Fibroblast of the aortic adventitia (primary cell): ENCODE measurements at places on chromosomes 2 and 18.
A peak's percentile ranks its signal among the peaks of the same experiment; 100 is the strongest.

DNA sequence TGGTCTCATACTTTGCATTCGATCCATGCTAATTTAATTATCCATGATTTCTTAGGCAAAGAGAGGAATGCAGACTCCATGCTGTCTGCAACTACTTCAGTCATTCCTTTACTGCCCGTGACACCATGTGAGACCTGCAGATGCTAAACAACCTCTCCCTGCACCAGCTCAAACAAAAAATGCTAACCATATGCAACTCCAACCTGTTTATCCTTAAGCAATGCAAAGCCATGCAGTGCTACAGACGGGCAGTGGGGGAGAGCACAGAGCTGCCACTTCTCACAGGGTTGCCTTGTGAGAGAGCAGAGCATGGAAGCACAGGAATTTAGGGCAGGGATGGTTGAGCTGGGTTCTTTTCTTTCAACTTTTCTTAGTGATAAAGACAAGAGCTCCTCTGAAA is 74.9 kb upstream of the KLHL14 start:
- DNase-seq, result no peak

- DNase-seq, result no peak
Observed at GRCh38 chr2:102120701-102121159, 21.8 kb upstream of the IL1R1 start.

- DNase-seq, result no peak
Observed at GRCh38 chr2:241350878-241351639, 5.0 kb upstream of the FARP2 start.

DNA sequence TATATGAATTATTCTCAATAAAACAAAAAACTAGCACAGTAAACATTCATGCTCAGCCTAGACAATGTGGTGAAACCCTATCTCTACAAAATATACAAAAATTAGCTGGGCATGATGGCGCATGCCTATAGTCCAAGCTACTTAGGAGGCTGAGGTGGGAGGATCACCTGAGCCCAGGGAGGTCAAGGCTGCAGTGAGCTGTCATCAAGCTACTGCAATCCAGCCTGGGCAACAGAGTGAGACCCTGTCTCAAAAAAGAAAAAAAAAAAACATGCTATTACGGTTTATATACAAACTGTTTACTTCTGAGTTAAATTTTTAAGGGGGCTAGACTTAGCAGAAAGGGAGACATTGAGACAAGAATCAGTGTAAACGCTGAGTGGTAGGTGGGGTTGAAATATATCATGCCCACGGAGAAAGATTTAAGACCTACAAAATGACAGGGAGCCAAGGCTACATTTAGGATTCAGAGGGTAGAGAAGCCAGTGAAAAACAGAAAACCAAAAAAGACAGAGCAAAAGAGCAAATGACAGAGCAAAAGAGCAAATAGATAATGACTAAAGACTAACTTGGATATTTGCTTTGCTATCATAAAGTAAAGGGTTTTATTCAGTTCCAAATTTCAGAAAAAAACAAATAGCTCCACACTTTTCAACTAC is 7.5 kb downstream of the TTC32 start:
- DNase-seq, result no peak

DNA sequence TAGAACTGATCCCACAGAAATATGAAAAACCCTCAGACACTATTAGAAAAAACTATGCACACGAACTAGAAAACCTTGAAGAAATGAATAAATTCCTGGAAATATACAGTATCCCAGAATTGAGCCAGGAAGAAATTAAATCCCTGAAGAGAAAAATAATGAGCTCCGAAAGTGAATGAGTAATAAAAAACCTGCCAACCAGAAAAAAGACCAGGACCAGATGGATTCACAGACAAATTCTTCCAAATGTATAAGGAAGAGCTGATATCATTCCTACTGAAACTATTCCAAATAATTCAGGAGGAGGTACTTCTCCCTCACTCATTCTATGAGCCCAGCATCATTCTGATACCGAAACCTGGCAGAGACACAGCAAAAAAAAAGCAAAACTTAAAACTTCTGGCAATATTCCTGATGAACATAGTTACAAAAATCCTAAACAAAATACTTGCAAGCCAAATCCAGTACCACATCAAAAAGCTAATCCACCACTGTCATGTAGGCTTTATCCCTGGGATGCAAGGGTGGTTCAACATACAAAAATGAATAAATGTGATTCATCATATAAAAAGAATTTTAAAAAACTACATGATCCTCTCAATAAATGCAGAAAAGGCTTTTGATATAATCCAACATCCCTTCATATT is 1397.6 kb upstream of the DDX18 start:
- DNase-seq, result no peak

GRCh38 chr18:58863539-58864145 is 1.0 kb upstream of the ZNF532 start:
- DNase-seq, result no peak

GRCh38 chr2:127164761-127165538 is 55.1 kb downstream of the CYP27C1 start:
- no peak for DNase-seq

DNA sequence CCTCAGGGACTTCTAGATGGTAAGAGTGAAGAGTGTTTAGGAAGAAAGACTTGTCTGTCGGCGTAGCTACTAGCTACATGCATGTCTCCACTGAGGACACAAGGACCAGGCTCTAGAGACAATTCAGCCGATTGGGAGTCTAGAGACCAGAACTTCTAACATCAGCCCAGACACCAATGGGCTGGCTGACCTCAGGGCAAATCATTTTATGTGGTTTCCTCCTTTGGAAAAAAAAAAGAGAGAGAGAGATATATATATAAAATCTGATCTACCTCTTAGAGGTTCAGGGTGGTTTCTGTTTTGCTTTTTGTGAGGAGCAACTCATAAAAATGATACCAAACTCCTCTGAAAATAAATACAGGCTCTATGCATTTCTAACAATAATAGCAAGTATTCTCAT is 212.8 kb downstream of the BCL2 start:
- DNase-seq, result no peak

DNA sequence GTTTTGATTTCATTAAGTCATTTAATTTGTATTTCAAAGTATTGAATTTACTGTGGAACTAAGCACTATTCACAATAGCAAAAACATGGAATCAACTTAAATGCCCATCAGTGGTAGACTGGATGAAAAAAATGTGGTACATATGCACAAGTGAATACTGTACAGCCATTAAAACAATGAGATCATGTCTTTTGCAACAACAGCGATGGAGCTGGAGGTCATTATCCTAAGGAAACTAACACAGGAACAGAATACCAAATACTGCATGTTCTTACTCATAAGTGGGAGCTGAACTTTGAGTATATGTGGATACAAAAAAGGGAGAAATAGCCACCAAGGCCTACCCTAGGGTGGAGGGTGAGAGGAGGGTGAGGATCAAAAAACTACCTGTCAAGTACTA is 164.4 kb downstream of the BABAM2 start:
- no peak for DNase-seq

DNA sequence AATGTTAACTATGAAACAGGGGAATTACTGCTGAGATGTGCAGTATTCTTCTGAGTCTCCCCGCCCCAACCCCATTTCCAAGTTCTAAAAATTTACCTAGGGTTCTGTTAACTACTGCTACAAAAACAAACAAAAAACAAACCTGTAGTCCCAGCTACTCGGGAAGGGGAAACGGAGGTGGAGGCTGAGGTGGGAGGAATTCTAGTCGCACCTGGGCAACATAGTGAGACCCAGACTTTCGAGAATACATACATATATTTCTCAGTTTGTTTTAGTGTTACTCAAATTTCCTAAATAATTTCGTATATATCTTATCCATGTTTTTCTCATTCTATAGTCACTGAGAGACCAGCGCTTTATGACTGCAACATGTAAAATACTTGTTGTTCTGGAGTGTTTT is 989 bp downstream of the STAM2 start:
- no peak for DNase-seq

- DNase-seq, result peak; percentile 77
Observed at GRCh38 chr2:120641366-120641771, 94.3 kb upstream of the GLI2 start.

GRCh38 chr2:2826209-2826551 is 495.1 kb upstream of the MYT1L start:
- no peak for DNase-seq

- no peak for DNase-seq
Observed at GRCh38 chr2:50547521-50547920, 484.4 kb downstream of the NRXN1 start.

- no peak for DNase-seq
Observed at GRCh38 chr2:224796695-224797305, 80.6 kb upstream of the CCDC195 start.

GRCh38 chr18:43049021-43049420 is 66.5 kb downstream of the RIT2 start:
- peak; percentile 55 for DNase-seq

DNA sequence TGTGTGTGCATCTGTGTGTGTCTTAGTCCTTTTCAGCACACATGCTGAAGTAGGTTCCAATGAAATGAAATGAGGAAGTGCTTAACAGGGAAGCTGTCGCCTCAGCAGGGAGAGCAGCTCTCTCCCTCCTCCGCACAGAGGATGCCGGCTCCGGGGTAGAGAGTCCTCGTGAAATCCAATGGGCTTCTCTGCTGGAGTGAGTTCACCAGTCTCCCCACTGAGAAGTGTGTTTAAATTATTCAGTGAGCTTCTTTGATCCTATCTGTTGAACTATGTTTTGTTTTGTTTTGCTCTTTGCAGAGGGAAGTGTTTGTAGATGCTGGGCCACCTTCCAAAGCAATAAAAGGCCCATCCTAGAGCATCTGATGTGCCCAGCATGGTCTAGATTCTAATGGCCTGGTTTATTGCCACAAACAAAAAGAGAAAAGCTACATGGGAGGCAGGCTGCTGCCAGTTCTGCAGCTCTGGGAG is 6.7 kb downstream of the PPP1R7 start:
- DNase-seq, result no peak

- no peak for DNase-seq
Observed at GRCh38 chr2:238160206-238161129, 1.7 kb downstream of the ERFE start.

- DNase-seq, result no peak
Observed at GRCh38 chr18:76619261-76619620, 124.2 kb upstream of the ZNF516 start.

- peak; percentile 99 for DNase-seq
Observed at GRCh38 chr2:70142590-70143313, 48.1 kb downstream of the C2orf42 start.

GRCh38 chr2:80515964-80516363 is 211.4 kb upstream of the LRRTM1 start:
- DNase-seq, result no peak

GRCh38 chr18:32761231-32761630 is 11.6 kb downstream of the KLHL14 start:
- DNase-seq, result no peak

DNA sequence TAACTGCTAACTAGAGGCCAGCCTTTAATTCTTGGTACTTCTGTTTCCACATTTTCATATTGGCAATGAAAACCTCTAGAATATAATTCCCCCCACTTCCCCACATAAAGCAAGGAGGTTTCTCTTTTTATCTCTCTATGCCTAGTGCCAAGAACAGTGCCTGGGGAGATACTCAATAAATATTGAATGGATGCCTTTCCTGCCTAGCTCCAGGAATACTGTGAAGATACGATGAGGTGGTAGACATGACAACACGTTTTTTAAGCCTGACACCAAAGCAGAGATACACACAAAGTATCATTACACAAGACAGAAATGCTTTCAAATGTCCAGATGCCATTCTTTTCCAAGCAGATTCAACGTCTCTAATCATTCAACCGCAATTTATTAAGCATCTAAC is 535.5 kb downstream of the XIRP2 start:
- no peak for DNase-seq

DNA sequence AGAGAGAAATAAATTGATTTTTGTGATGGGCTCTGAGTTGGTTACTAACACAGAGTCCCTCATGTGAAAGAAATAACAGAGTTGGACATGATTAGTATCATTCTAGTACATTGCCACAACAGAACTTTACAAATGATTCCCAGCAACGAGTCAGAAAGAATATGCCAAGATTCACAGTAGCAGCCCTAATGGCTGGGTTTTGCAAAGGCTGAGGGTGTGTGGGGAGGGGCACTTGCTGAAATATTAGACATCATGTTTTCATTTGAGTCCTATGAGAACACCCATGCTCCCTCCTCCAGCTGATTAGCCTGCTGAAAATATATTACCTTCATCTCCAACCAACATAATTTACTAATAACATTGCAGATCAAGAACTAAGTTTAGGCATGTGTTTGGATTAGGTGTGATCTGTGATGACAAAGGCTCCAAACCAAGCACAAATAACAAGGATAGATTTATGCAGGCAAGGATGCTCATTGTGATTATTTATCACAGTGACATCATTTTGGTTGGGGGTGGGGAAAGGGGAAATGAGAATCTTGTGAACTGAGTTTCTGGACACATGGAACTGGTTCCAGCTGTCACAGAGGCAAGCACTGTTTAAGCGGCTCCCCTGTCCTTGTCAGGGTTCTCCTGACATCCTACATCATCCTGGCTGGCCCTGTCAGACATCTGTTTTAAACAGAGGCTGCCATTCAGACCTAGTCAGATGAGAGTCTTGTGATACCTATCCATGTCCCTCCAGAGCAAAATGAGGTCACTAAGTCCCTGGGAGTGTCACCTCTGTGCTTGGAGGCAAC is 205.8 kb upstream of the NCKAP5 start:
- DNase-seq, result no peak

- peak; percentile 79 for DNase-seq
Observed at GRCh38 chr2:202149155-202149762, 76.2 kb downstream of the KIAA2012 start.

GRCh38 chr2:186976329-186976728 is 127.4 kb upstream of the ZSWIM2 start:
- no peak for DNase-seq

- peak; percentile 100 for DNase-seq
Observed at GRCh38 chr2:101961338-101962191, 30.2 kb upstream of the IL1R2 start.
